Activated T-helper 17 cell treated with anti-CD3 and anti-CD28 coated beads, Interleukin-2, amount 50 U/mL, for 72 hours (primary cell): ENCODE measurements at places on chromosomes 5 and 9.

GRCh38 chr9:105418588-105419500 is 29.0 kb upstream of the FSD1L start:
- no peak for ATAC-seq

GRCh38 chr9:79895232-79895631 is 323.5 kb downstream of the TLE4 start:
- no peak for ATAC-seq

DNA sequence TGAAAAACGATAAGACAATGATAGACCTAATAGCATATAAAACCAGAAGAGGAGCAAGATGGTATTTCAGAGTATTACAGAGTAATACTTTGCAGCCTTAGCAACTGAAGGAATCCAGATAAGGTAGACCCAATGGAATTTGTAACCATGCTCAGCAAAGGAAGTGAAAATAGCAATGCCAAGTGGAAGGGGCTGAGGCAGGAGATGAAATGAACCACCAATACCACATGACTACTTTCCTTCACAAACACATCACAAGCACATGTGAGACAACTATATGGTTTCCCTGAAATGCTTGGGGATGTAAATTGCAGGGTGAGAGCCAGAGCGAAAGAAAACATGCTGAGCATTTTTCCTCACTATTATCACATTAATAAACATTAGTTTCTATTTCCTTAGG is 79.8 kb upstream of the MELK start:
- peak; percentile 70 for ATAC-seq

DNA sequence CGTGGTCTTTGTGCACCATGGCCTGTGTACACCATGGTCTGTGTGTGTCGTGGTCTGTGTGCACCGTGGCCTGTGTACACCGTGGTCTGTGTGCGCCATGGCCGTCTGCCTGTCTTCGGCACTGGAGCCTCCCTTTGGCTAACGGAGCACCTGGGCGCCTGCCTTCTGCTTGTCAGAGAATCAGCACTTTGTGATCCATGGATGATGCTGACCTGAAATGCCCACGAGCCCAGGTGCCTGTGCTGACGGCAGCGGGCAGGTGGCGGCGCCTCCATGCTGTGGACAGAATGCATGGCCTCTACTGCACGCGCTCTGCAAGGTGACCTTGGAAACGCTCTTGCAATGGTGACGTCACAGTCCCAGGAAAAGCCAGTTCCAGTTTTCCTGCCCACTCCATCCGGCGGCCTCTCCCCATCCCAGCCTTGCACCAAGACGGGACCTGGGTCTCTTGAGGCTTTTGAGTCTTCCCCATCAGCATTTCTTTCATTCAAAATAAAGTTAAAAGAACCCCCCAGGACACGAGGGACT is 14.6 kb downstream of the LCN9 start:
- ATAC-seq: no peak

DNA sequence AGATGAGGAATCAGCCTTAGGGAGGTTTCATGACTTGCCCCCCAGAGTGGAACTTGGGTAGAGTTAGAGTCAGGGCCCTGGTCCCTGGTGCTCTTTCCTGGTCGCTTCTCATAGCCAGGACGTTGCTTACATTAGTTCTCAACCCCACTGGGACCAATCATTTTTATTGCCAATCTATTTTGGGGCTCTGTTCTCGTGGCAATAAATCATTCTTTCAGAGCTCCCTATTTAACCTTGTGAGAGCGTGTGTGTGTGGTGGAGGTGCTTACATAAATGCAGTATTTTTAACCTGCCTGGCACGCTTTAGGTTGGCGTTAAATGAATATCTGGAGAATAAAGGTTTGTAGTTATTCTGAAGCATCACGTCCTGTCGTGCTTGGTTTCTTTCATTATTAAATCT is 4.1 kb downstream of the TRIO start:
- ATAC-seq: no peak

DNA sequence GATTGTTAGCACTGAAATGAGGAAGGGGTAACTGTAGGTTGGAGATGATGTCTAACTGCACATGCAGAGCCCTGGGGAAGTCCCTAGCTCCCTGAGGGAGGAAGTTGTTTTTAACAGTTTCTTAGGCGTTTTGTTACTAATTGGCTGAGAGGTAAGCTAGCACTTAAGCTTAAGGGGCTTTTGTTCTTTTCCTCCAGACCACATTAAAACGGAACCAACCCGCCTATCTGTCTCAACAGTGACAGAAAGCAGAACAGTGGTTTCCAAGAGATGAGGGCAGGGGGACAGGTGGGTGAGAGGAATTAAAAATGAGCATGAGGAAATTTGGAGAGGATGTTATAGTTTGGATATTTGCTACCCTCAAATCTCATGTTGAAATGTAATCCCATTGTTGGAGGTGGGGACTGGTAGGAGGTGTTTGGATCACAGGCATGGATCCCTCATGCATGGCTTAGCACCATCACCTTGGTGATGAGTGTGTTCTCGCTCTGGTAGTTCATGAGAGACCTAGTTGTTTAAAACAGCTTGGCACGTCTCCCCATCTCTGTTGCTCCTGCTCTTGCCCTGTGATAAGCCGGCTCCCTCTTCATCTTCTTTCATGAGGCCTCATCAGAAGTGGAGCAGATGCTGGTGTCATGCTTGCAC is 38.9 kb downstream of the LYRM7 start:
- peak; percentile 96 for ATAC-seq

- peak; percentile 3 for ATAC-seq
Measured at GRCh38 chr9:125241863-125242739, 958 bp upstream of the HSPA5 start.

DNA sequence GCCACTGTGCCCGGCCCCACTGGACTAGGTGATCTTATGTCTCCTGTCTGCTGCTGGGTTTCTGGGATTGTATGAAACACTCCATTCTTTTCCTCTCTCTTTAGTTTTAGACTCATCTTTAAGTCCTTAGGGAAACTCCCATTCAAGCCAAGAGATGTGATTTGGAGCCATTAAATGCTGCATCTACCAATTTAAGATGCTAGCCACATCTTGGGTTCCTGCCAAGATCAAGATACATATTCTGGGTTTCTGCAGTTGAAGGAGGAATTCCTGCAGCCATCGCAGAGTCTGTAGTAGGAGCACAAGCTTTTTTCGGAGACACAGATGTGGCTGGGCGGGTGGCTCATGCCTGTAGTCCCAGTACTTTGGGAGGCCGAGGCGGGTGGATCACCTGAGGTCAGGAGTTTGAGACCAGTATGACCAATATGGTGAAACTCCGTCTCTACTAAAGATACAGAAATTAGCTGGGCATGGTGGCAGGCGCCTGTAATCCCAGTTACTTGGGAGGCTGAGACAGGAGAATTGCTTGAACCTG is 23.2 kb downstream of the STXBP1 start:
- no peak for ATAC-seq

- ATAC-seq: no peak
Measured at GRCh38 chr5:41796061-41796460, 74.2 kb downstream of the OXCT1 start.

GRCh38 chr5:155455791-155456514 is 442.4 kb downstream of the KIF4B start:
- no peak for ATAC-seq

- no peak for ATAC-seq
Measured at GRCh38 chr5:1330146-1330846, 14.6 kb downstream of the CLPTM1L start.

GRCh38 chr5:163445345-163445744 is 8.0 kb downstream of the CCNG1 start:
- ATAC-seq: no peak

DNA sequence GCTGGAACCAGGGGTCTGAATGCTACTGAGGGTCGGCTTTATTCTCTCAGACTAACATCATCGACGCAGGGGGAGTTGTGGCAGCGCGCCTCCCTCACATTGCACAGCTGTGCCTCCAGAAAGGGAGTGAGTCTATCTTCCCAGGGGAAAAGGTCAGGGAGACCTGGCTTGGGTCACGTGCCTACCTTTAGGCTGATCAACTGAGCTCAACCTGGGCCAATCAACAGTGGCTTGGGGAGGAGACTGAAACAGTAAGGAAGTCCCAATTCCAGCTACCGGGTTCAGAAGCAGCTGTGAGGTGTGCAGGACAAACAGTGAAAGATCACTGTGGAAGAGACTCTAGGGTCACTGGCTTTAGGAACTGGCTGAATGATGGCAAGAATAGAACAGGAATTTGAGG is 14.3 kb downstream of the SNX30 start:
- no peak for ATAC-seq

GRCh38 chr9:121368745-121369144 is 1.3 kb downstream of the STOM start:
- ATAC-seq: no peak

- no peak for ATAC-seq
Measured at GRCh38 chr5:160129841-160130240, 10.6 kb upstream of the PWWP2A start.

DNA sequence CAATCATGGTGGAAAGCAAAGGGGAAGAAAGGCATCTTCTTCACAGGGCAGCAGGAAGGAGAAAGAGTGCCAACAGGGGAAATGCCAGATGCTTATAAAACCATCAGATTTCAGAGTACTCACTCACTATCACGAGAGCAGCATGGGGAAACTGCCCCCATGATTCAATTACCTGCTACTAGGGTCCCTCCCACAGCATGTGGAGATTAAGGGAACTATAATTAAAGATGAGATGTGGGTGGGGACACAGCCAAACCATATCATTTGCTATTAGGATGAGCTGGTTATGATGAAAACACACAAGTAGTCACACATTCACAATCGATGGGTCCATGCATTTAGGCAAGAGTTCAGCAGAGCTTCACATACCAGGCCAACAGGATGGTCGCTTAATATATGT is 469.0 kb downstream of the PDE4D start:
- ATAC-seq: no peak

DNA sequence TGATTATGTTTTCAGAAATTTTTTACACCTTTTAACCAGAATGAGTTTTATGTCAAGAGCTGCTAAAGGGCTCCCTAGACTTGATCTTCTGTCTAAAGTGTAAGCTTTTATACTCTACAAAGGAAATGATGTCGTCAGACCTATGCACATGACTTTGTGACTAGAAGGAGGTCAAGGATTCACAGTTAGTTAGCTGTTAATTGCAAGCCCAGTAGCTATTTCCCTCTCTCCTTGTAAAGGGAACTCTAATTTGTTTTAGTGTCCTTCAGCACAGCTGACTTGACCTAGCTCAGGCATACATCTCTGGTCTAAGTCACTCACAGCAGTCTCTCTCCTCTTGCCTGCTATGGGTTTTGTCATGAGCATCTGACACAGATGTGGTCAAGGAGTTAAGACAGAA is 173.5 kb upstream of the NREP start:
- ATAC-seq: no peak

DNA sequence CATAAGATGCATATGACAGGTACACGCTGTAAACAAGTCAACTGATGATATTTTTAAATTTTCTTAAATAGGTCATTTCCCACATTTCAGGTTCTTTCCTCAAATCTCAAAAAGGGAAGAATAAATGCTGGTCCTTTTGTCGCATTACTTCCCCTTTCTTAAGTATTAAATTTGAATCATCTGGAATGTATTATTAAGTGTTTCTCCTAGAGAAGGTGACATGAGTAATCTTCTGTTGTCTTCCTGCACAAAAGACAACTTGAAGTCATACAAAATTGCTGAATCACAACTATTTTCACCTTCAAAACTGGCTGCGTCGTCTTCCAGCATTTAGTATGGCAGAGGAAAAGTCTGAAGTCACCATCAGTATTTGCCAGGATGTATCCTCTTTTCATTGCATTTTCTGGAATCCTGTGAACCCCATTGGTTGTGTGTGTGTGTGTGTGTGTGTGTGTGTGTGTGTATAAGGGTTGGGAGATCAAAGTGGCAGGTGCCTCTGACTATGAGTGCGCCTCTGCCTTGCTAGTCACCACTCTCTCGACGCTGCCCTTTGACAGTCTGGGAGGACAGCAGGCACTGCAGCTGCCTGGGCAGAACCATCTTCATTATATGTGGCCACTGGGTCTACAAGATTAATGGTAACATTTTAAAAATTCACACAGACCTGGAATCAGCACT is 86.9 kb downstream of the MVB12B start:
- no peak for ATAC-seq

DNA sequence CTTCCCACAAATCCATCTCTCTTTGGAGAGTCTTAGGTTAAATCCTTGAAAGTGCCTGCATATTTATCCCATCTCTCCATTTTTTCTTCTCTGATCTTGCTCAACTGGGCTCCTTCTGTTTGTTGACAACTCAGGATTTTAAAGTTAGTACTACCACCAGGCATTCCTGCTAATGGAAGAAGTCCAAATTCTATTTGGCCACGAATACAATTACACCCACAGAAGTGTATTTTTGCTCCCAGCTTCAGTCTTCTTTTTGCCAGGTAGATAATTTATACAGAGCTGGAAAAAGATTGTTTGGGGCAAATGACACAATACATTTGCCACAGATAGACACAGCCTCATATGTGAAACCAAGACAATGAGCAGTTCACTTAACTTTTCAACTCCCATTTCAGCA is 74.8 kb downstream of the CETN3 start:
- ATAC-seq: no peak

- no peak for ATAC-seq
Measured at GRCh38 chr5:165620394-165620793, 2115.0 kb downstream of the MAT2B start.

DNA sequence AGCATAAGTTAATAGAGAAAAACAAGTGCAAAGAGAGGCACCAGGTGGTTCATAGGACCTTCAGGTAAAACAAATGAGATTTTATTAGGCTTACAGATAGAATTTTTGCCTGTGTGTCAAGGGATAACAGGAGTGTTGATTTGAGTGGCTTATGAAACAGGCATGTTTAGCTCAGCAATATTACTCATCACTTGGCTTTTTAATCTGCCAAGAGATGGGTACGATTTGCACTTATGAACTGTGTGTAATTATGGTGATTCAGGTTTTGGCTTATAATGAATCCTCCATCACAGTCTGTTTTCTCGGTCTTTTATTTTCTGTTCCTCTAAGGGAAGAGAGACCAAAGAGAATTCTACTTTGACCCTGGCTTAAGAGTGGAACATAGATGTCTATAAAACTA is 199.3 kb downstream of the DMRTA1 start:
- ATAC-seq: no peak

DNA sequence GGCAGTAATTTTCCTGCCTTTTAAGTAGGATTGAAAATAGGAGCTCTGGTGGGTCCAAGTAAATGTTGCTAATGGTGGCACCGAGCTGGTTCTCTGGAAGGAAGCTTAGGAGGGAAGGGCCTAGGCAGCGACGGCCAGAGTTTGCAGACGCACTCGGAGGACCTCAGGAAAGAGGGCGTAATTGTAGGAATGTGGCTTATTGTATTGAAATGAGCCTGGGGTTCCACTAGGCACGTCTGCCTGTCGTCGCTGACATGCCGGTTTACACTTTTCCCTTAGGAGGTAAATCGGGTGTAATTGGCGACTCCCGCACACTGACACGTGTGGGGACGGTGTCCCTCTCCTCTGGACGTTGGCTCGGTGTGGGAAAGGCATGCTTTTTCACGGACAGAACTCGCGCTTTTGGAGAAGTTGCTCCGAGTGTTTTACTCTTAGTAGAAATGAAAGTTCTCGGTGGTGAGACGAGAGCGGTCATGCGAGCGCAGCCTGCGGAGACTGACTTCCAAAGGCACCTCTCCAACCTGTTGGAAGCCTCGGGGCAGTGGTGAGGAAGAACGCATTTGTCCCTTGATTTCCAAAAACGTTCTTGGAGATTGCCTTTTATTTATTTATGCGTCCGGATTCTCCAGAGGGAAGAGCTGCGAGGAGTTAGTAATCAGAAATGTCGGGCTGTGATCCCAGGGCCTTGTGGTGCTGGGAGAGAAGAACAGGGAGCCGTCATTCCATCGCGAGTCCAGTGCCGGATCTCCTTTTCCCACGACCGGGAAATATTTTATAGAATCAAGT is 1.3 kb downstream of the NR4A3 start:
- no peak for ATAC-seq

GRCh38 chr5:17218353-17219005 is 1.0 kb downstream of the BASP1 start:
- no peak for ATAC-seq

GRCh38 chr9:110148384-110148783 is 59.6 kb downstream of the C9orf152 start:
- peak; percentile 92 for ATAC-seq
